Right atrium auricular region (tissue), 2 donors: ENCODE measurements at places on chromosomes 2 and 18. TPM values are rescaled to one million over a fixed set of nuclear protein-coding genes. Genes with fewer than 3 reads are reported as not detected.

SLC8A1 gene
- total RNA-seq = 493 TPM

MYOM1 gene
- total RNA-seq = 410 TPM

SERPINB5 gene
- not detected for total RNA-seq

CFC1 gene
- total RNA-seq = not detected

NABP1 gene
- 2.2 TPM for total RNA-seq

- DNase-seq = no peak
Observed at GRCh38 chr2:53793821-53794220, 7.0 kb downstream of the ERLEC1 start.

DNA sequence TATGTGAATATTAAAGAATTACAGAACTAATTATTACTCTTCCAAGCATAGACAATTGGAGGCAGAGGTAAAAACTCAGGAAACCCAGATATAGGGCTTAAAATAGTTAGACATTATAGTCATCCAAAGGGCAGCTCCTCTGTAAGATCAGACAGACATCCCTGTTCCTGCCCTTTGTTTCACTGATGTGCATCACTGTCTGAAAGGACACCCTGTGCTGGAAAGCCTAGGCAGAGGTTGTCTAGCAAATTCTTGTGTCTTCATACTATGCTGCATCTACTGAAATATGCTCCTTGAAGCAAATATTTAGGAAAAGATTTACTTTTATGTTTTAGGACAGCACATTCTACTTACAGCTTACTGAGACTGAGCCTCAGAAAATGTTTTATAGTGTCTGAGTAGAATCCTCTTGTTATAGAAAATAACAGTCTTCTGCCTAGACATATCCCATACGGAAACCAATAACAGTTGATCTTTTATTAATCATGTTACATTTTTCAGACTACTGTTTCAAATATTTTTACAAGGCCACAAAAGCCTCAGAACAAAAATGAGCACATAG, 977.3 kb upstream of the CDH2 start:
- DNase-seq = no peak

- no peak for DNase-seq
Observed at GRCh38 chr18:57813245-57813644, 10.1 kb upstream of the ATP8B1 start.

DNA sequence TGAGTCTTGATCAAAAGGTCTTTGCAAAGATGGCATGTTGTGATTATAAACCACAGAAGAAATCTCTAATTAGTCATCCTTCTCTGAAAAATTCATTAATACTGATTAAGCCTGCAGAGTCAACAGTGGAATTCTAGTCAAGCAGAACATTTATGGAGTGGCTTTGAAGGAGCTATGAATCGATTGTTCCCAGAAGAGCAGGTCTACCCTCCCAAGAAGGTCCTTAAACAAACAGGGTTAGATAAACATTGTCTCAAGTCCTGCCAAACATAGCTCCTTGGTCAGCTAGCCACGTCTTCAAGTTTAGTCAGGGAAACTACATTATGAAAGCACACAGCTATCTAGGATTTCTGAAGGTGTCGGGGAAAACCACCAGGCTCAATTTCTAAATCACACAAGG, 88.9 kb downstream of the ITGA4 start:
- no peak for DNase-seq

- DNase-seq = no peak
Observed at GRCh38 chr2:168194784-168195522, 52.4 kb downstream of the STK39 start.

DNA sequence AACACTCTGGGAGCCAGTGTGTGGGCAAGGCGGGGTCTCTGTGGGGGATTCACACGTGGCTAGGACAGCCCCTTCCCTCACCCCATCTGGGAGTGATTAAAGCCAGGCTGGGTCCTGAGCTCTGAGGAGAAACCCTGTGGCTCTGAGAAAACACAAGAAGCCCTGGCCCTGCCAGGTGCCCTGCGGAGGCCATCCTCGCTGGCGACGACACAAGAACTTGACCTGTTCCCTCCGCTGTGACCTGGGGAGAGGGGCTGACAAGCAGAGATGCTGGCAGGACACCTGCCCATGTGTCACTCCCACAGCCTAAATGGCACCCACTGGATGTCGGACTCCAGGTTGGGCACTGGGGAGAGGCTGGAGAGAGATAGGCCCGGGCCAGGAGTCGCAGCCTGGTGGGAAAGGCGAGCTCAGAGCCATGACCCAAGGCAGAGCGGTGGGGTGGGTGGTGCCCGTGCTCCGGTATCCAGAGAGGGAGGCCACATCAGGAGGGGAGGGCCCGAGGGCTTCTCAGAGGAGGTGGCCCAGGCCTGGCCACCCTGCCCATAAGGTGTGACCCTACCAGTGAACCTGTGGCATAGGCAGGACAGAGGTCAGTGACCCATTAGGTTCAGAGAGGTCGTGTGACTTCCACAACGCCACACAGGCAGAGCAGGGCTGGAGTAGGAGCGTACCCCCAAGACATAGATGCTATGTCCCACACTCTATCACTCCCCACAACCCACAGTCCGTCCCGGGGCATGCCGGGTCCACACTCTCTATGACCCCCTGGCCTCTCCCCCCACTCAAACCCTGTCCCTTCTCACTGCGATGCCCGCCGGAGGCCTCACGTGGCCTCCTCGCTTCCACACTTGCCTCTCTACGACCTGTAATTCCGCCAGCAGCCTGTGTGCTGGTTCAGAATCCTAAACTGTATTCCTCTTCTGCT, 59.4 kb upstream of the HPCAL1 start:
- no peak for DNase-seq

DNA sequence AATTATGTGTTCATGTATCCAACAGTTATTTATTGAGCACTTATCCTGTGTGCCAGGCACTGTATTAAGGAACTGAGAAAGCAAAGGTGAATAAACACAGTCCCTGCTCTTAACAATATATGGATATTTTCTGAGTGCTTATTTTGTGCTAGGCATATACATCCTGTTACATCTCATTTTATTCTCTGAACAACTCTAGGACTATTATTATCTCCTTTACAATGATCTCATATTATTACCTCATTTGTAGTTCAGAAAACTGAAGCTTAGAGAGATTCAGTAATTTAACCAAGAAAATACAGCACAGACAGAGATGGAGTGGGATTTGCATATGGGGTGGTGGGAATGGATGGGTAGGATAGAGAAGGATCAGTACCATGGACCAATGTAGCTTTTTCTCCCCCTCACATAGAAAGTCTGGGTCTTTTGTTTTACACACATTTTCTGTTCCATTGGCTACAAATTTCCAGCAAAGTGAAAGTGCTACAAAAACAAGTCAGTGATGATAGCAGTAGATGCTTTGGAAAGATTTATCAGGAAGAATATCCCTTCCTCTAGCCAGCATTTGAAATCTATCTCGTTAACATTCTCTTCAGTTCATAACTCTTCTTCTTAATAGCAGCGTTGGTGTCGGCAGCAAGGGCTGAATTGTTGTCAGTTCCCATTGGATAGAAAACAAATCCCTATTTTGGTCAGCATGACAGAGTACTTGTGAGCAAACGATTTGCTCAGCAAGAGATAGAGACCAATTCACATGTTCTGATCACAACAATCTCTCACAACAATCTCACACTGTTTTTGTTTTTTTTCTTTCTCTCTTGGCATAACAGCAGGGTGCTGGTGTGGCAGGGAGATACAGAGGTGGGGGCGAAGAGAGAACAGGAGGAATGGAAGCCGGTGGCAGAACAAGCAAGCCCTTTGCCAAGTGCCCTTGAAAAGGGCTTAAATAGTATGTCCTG, 102.2 kb upstream of the KCTD1 start:
- DNase-seq = no peak

DNA sequence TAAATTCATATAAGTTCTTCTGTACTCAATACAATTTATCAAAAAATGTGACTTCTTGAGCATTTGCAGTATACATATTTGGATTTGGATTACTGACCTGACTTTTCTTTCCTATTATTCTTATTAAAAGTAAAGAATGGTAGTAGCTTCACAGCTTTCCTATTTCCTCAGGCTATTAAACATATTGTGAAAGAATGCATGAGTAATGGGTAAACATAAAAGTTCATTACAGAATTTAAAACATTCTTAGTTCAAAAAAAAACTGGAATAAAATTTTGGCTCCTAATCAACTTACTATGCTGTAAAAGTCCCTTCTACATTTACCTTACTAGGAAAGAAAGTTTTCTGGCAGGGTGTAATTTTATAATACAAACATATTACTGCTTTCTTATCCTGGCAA, 27.3 kb upstream of the C2orf66 start:
- DNase-seq = no peak

- no peak for DNase-seq
Observed at GRCh38 chr2:97716695-97717612, 3.6 kb downstream of the ZAP70 start.

DNA sequence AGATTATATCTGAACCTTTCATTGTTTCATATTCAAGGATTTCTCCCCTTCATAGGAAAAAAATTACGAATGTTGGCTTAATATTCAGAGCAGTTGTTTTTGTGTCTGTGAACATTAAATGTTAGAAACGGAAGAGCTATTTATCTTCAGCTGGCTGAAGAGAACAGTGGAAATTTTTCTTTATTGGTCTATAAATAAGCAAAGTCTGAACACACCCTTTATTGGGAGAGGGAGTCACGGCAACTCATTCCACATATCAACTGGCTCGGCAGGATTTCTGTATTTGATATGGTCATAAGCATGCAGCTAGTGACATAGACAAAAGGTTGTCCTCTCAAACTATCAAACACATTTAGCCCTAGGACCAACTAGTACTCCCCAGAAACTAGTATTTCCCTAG, 468.4 kb upstream of the HNRNPA3 start:
- DNase-seq = no peak

DNA sequence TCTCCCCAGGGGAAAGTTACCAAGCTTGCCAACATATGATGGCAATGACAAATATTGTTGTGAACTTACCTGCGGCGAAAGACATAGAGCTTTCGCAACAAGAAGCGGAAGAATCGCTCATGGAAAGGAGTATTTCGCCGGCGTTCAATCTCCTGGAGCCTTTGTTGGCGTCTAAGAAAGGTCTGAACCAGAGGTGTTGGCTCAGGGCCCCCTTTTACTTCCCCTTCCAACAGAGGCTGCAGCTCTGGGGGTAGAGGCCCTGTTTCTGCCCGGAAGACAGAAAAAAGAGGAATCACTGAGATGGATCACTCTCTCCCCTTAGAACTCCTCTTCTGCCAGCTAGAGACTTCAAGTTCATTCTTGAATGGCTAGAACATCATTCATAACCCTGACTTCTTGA, 10.8 kb downstream of the GGCX start:
- DNase-seq = no peak

DNA sequence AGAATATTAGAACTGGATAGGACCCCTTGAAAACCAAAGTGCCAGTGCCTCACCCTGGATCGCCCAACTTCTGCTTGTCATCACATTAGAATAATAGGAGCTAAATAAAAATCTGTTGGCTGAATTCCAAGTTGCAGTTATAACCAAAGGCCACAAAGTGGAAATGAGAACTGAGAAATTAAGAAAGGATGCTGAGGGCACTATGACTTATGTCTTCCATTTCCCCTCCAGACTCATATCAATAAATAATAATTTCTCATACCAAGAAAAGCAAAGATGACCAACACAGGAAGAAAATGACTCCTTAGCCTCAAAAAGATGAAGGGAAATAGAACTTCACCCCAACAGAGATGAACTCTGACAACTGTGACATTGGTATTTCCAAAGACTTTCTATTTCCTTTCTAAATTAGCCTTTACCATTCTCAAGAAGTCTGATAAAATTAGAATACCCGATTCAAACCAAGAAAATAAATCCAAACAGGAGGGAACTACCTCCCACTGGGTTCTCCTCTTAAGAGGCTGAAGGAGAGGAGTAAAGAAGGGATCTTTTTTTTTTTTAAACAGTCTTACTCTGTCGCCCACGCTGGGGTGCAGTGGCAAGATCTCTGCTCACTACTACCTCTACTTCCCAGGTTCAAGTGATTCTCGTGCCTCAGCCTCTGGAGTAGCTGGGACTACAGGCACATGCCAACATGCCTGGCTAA, 46.5 kb upstream of the EPG5 start:
- no peak for DNase-seq

- DNase-seq = no peak
Observed at GRCh38 chr2:156585457-156585856, 149.3 kb downstream of the GPD2 start.

DNA sequence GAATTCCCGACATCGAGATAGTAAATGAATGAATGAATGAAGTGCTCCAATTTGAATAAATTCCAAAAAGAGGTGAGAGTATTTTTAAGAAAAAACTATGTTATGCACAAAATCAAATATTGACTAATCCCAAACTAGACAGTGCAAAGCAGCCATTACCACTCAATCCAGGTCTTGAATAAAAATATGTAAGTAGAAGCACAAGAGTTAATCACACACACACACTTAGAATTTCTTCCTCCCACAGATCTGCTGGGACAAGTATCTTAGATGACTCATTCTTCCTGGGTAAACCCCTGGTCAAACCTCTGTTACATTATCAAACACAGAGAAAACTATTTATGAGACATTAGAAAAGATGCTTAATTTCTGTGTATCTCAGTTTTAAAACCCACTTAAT, 102.0 kb downstream of the PLA2R1 start:
- DNase-seq = no peak

GRCh38 chr2:192002418-192002817, 155.5 kb upstream of the CAVIN2 start:
- DNase-seq = no peak

DNA sequence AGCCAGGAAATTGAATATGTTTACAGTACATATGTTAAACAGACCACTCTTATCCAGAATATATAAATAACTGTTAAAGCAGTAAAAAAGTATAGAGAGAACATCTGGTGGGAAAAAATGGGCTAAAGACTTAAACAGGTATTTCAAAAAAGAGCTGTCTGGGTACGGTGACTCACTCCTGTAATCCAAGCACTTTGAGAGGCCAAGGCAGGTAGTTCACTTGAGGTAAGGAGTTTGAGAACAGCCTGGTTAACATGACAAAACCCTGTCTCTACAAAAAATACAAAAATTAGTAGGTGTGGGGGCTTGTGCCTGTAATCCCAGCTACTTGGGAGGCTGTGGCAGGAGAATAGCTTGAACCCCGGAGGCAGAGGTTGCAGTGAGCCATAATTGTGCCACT, 171.4 kb upstream of the FSIP2 start:
- no peak for DNase-seq

DNA sequence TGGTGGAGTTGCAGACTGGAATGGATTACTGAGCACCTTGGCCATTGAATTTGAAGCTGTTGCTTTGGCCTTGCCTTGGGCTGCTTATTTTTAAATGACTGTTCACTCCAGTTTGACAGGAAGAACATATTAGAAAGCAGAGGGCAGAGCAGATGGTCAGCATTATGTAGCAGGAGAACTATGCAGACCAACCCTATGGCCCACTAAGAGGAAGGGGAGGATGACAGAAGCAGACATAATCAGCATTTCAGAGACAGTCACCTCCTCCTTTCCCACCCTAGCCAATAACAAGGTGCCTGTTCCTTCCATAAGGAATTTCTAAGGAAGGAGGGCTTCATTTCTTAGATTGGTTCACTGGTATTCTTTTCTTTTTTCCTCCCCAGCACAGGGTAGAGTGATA, 2.4 kb downstream of the CHRNA1 start:
- DNase-seq = no peak

DNA sequence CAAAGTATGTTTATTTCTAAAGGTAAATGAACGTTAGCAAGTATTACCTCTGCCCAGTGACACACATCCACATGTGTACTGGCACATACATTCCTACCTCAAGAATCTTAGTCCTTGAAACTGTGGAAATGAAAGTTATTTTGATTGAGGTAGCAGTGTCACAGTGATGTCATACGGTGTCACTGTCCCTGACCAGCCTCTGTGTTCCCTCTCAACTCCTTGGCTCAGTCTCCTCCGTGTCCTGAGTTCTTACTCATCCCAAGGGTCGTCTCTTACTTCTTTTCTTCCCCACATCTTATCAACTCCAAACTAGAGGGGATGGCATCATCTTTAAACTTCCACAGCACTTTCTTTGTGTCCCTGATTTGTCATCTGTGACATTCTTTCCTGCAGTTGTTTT, 3.3 kb downstream of the NCK2 start:
- DNase-seq = no peak
